ENCODE measurements at places on chromosomes 2 and 18.

DNA sequence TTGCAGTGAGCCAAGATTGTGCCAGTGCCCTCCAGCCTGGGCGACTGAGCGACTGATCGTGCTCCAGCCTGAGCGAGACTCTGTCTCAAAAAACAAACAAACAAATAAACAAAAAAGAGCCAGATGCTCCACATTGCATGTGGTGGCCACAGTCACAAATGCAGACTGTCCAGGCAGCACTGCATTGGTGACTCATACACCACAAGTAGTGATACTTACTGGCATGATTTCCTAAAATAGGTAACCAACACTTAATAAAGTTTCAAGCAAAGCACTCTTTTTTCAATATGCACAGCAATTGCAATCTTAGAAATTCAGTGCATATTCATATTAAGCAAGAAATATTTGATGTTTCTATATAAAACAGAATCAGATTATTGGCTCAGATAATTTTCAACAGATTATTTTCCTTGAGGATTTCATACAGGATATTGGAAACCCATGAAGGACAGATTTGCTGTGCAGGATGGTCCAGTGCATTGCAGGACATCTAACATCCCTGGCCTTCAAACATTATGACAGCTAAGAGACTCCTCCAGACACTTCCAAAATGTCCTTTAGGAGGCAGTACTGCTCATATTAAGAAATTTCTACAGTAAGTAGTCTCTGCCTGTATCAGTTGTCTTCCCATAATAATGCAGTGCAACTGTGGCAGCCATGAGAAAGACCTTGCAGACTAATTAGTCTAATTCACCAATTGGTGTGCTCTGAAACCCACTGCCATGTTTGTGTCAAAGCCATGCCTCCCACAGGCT lies 10.5 kb upstream of the SLC1A4 start:
- no peak for DNase-seq

DNA sequence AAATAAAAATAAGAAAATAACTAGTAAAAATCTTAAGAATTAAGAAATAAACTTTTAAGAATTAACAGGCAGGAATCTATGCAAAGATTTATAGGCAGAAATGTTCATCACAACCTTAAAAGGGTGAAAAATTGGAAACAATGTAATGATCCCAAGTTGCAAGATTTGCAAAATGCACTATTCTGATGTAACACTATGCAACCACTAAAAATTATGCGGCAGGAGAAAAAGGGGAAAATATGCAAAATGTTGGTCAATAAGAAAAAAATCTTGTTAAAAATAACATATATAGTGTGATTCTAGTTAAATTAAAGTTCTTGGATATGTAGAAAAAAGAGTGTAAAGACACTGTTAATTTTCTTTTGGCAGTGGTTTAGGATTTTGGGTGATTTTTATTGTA lies 132.8 kb downstream of the UPP2 start:
- DNase-seq = no peak

DNA sequence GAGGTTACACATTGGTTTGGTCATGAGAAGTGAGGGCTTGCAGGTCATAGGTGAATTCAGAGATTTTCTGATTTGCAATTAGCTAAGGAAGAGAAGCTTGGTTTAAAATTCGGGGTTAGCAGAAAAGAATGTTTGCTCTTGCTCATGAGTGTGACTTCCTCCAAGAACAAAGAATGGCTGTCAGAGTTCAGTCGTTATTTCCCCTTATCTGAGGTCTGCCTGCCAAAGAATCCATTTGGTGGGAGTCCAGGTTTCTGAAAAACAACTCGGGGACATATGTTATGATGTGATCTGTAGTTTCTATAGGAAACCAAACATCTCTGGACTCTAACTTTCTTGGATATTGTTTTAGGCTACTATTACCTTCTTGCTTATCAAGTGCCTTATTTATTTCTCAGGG lies 3.2 kb upstream of the UGT1A6 start:
- no peak for DNase-seq

DNA sequence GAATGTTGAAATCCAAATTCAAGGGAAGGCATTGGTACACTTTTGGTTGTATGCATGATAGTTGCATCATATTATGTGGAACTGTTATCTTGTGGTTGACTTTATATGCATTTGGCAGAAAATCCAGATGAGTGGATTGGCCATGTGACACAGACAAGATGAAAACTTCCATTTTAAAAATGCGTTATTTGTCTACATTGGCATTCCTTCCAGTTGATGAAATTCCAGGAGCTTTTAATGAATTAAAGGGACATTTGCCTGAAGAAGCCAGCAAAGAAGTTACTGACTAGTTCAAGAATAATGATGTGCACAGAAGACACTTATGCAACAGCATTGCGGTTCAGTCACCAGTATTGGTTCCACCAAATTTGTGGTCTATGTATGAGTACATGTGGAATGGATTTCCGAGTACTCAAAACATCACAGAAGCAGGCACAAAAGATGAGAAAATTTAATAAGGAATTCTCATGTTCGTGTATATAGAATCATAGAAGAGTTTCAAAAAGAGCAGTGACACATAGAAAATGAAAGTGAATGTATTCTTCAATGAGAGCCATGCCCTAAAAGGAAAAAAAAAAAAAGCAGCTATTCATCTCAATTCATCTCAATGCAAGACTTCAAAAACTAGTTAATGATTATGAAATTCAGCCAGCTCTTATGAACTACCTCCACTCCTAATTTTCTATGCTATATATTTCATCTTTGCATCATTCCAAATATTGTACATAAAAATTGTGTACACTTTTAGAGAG lies 232.1 kb downstream of the RBM43 start:
- DNase-seq = no peak

- peak; percentile 33 for DNase-seq
These were observed 10.7 kb downstream of the RPL31 start for GRCh38 chr2:101012706-101013181.

GRCh38 chr2:136141510-136142149 lies 23.7 kb upstream of the CXCR4 start:
- DNase-seq = no peak

DNA sequence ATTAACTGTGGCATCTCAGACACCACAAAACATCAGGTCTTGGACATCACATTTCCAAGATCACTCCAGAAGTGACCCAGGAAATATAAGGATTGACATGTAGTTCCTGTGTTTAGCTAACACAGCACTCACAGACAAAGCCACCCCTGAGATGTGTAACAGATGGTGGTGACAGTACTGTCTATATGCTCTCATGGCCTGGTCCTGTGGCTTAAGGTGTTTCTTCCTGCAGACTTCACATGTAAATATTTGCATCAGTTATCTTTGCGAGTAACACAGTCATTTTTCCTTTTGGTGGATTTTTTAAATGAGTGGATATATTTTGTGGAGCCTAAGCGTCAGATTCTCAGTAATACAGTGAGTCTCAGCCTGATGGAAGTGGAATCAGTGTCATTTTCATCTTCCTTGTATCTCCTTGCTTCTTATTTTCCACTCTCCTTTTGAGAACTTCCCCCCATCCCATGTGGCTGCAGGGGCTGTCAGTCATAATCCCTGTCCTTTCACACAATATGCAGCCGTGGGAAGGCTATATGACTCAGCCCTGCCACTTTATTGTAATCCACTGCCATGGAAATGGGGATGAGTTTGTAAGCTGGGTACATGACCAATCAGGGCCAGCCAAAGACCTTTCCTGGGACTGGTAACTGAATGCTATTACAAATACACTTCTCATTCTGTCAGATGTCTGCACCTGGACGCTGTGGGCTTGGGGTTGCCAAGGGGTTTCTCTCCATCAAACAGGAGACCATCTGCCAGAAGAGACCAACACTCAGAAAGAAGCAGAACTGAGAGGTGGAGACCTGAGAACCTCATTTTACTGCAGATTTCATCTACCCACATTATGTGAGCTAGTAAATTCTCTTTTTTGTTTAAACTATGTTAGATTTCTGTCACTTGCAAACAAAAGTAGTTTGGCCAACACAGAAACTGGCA lies 74.3 kb downstream of the ICOS start:
- no peak for DNase-seq

DNA sequence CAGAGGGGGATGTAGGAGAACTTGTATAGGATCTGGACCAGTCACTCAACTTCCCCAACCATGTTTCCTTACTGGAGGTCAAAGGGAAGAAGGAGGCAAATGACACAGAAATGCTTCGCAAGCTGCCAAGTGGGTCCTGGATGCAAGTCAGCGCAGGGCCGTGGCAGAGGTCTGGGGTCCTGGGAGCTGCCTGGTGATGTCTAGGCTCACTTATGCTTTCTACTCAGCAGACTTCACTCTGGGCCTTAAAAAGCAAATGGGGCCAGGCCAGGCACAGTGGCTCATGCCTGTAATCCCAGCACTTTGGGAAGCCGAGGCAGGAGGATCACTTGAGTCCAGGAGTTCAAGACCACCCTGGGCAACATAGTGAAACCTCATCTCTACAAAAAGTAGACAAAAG lies 19.9 kb downstream of the HS1BP3 start:
- no peak for DNase-seq

DNA sequence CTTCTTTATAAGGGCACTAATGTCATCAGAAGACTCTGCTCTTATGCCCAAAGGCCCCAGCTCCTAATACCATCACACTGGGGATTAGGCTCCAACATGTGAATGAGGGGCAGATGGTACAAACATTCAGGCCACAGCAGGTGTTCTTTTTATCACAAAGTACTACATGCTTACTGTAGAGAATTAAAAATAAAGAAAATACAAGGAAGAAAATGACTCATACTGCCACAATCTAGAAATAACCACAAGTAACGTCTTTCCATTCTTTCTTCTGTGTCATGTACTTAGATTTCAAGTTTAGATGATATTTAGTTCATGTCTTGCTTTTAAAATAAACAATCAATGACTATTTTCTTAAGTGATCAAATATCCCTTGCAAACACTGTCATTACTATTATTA lies 100.3 kb upstream of the NEDD4L start:
- DNase-seq = no peak

- no peak for DNase-seq
These were observed 123.5 kb upstream of the CTAGE1 start for GRCh38 chr18:22541232-22541631.

- DNase-seq = no peak
These were observed 96.4 kb downstream of the KYNU start for GRCh38 chr2:142973822-142974207.

All from CD4-positive, alpha-beta T cell treated with Interleukin-6 at 100 ng/mL for 8 hours (primary cell).